ENCODE measurements at places on chromosomes 3 and 15.

DNA sequence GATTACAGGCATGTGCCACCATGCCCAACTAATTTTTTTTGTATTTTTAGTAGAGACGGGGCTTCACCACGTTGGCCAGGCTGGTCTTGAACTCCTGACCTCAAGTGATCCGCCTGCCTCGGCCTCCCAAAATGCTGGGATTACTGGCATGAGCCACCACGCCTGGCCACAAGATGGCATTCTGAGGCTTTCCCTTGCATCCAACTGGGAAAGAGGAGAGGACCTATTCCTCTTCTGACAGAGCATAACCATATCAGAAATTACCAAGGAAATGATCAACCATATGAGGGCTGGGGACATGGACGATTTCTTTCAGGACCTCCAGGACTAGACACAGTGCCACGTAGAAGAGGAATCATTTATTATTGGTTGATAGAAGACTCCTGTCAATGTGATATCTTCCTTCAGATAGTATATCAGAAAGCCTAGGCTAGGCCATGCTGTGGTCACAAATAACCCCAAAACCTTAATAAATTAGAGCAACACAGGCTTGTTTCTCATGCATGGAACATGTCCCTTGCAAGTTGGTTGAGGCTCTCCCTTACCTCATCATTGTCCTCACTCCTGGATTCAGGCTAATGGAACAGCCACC, 372.3 kb upstream of the IL12A start:
- no peaks in the 10 kb centered on the region for H3K36me3 ChIP-seq
- no peak for DNase-seq
- H3K27ac ChIP-seq, result no peak overlapping the region
- H3K27me3 ChIP-seq, result no peaks in the 10 kb centered on the region
- H3K4me3 ChIP-seq, result no peak overlapping the region

DNA sequence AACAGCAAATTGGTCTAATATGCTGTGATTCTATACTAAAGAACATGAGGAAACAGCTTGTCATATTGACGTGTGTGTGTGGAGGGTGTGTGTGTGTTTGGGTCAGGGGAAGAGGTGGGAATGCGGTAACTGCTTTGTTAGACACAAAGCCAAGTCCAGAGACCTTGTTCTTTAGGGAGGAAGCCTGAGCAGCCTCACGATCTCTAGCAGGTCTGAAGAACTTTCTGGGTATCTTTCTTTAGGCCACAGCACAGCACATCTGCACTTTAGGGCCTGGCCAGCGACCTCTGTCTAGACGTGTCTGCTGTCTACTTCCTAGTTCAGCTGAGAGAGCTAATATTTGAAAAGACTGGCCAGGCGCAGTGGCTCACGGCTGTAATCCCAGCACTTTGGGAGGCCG, 220.0 kb upstream of the TPRG1 start:
- H3K36me3 ChIP-seq, result no peaks in the 10 kb centered on the region
- H3K4me1 ChIP-seq, result no peaks in the 10 kb centered on the region
- H3K27me3 ChIP-seq, result no peaks in the 10 kb centered on the region
- no peak overlapping the region for H3K27ac ChIP-seq
- DNase-seq, result no peak

- H3K36me3 ChIP-seq, result no peaks in the 10 kb centered on the region
- H3K4me1 ChIP-seq, result no peaks in the 10 kb centered on the region
- H3K4me3 ChIP-seq, result no peak overlapping the region
- H3K27ac ChIP-seq, result no peak overlapping the region
- H3K27me3 ChIP-seq, result peaks cover 2% of the 10 kb centered on the region
These were observed 54.8 kb upstream of the P3H2 start for GRCh38 chr3:190175490-190175889.

DNA sequence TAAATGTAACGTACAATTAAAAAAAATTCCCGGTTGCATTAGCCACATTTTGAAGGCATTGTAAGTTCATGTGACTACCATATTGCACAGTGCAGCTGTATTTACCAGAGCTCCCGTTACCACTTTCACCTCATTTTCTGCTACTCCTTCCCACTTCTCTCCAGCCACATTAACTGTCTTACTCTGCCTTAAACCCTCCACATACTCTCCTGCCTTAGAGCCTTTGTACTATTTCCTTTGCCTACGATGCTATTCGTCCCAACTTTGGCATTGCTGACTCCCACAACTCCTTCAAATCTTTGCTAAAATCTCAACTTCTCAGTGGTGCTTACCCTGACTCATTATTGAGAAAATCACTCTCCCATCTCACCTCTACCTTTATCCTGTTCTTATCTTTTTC, 115.2 kb downstream of the CADM2 start:
- no peak overlapping the region for H3K4me3 ChIP-seq
- H3K27ac ChIP-seq, result no peak overlapping the region
- DNase-seq, result no peak
- H3K4me1 ChIP-seq, result no peaks in the 10 kb centered on the region
- H3K27me3 ChIP-seq, result no peaks in the 10 kb centered on the region
- H3K36me3 ChIP-seq, result no peaks in the 10 kb centered on the region

DNA sequence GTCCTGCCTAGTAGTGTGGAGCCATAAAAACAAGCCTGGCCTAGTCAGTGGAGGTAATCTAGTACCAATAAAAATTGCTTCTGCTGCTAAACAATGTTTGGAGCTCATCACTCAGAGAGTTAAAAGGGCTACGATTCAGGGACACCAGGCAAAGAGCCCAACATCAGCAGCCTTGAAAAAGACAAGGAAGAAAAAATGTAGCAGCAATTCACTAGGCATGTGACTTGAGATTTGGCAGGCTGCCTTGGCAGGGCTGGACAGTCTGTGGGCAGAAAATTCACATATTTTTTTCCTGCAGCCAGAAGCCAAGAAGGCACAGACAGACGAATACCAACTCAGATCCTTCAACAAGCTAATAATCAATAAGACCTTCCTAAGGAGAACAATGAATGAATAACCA, 47.2 kb downstream of the IGSF11 start:
- H3K27ac ChIP-seq, result no peak overlapping the region
- no peaks in the 10 kb centered on the region for H3K4me1 ChIP-seq
- no peaks in the 10 kb centered on the region for H3K36me3 ChIP-seq
- no peak for DNase-seq
- H3K27me3 ChIP-seq, result no peaks in the 10 kb centered on the region

DNA sequence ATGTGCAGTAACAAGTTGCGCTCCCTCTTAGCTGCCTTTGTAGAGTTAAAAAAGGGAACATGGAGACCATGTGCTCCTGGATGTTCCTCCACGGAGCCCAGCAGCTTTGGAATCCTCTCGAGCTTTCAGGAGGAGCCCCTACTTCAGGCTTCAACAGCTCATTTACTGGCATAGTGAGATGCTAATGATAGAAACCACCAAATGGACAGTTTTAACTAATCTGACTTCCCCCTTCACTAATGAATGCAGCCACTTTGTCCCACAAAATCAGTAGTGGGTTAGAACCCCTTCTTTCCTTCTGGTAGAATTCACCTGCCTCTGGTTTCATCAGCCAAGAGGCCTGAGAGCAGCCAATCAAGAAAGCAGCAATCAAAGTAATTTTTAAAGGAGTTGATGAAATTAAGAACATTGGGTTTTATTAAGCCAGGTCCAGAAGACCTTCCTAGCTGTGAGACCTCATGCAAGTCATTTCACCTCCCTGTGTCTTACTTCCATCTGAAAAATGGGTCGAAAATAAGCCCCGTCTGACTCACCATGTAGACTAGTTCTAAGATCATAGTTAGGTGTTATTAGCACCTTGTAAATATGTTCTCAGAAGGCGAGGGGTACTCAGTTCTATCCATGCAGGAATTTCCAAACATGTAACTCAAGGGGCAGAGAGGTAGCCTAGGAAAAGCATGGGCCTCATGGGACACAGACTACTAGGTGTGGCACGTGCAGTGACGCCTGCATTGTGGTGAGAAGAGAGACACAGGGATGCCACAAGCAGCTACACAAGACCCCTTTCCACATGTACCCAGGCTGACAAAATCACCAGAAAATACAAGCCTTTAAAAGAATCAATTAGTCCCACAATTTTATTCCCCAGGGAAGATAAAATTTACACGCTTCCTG, 179.7 kb upstream of the LPP start:
- H3K4me1 ChIP-seq, result peaks cover 51% of the 10 kb centered on the region
- no peaks in the 10 kb centered on the region for H3K36me3 ChIP-seq
- no peaks in the 10 kb centered on the region for H3K27me3 ChIP-seq

- H3K4me1 ChIP-seq, result no peaks in the 10 kb centered on the region
- no peaks in the 10 kb centered on the region for H3K36me3 ChIP-seq
- H3K4me3 ChIP-seq, result no peak overlapping the region
- DNase-seq, result no peak
These were observed 741.8 kb downstream of the IGSF11 start for GRCh38 chr3:118292841-118293240.

- H3K27ac ChIP-seq, result no peak overlapping the region
- H3K4me1 ChIP-seq, result no peaks in the 10 kb centered on the region
- peak; percentile 10 for DNase-seq
- no peaks in the 10 kb centered on the region for H3K36me3 ChIP-seq
- peaks cover 9% of the 10 kb centered on the region for H3K27me3 ChIP-seq
These were observed 87.3 kb upstream of the ROPN1 start for GRCh38 chr3:124078953-124079911.

DNA sequence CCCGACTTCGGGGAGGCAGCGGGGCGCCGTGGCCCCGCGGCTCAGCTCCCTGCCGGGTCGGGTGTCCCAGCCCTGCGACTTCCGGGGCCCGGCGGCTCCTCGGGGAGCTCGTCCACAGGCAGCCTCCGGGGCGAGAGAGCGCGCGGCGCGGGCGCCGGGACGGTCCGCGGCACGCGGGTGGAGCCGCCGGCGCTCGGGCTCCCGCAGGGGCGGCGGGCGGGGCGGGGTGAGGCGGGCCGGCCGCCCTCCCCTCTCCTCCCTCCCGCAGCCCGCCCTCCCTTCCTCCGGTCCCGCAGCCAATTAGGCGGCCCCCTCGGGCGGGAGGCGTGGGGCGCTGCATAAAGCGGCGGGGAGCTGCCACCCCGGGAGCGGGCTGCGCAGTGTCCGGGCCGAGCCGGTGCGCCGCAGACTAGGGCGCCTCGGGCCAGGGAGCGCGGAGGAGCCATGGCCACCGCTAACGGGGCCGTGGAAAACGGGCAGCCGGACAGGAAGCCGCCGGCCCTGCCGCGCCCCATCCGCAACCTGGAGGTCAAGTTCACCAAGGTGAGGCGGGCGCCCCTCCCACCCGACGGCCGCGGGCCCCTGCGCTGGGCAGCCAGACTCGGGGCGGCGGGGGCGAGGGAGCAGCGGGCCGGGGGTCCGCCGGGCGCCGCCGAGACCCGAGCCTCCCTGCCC, at the start of gene ALDH1A3:
Gene ALDH1A3, plus strand, starts transcription at position 368 of the 675 bp plus-strand sequence. Its CDS starts 77 bp downstream, at position 445.
- no peaks in the 10 kb centered on the region for H3K4me1 ChIP-seq
- H3K4me3 ChIP-seq, result no peak within 1 kb of the TSS
- no peaks in the 10 kb centered on the region for H3K36me3 ChIP-seq
- no peak for DNase-seq
- H3K27me3 ChIP-seq, result no peaks in the 10 kb centered on the region
- no peak within 1 kb of the TSS for H3K27ac ChIP-seq

GRCh38 chr3:65974509-65974908, 64.2 kb downstream of the MAGI1 start:
- H3K27ac ChIP-seq, result no peak overlapping the region
- DNase-seq, result no peak
- no peaks in the 10 kb centered on the region for H3K4me1 ChIP-seq
- no peak overlapping the region for H3K4me3 ChIP-seq
- no peaks in the 10 kb centered on the region for H3K36me3 ChIP-seq

DNA sequence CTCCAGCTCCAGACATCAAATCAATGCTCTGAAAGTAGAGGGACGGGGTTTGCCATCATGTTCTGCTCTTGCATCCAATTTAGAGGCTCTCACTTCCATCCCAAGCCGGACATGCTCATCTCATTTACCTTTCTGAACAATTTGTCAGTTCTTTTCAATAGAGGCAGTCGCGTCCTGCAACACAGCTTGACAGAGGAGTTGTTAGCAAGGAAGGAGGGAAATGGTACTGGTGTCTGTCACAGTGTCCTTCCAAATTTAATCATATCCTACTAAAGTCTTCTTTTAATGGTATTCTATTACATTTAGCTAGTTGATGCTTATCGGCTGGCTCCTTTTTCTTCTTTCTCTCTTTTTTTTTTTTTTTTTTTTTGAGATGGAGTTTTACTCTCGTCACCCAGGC, 45.6 kb downstream of the HHLA2 start:
- DNase-seq, result no peak
- H3K4me1 ChIP-seq, result no peaks in the 10 kb centered on the region
- H3K4me3 ChIP-seq, result no peak overlapping the region
- no peaks in the 10 kb centered on the region for H3K27me3 ChIP-seq
- no peak overlapping the region for H3K27ac ChIP-seq

- peak; percentile 16 for DNase-seq
- H3K27me3 ChIP-seq, result no peaks in the 10 kb centered on the region
- H3K36me3 ChIP-seq, result peaks cover 4% of the 10 kb centered on the region
- H3K4me3 ChIP-seq, result no peak overlapping the region
- H3K27ac ChIP-seq, result no peak overlapping the region
These were observed 2.6 kb downstream of the ARID3B start for GRCh38 chr15:74543583-74543982.

DNA sequence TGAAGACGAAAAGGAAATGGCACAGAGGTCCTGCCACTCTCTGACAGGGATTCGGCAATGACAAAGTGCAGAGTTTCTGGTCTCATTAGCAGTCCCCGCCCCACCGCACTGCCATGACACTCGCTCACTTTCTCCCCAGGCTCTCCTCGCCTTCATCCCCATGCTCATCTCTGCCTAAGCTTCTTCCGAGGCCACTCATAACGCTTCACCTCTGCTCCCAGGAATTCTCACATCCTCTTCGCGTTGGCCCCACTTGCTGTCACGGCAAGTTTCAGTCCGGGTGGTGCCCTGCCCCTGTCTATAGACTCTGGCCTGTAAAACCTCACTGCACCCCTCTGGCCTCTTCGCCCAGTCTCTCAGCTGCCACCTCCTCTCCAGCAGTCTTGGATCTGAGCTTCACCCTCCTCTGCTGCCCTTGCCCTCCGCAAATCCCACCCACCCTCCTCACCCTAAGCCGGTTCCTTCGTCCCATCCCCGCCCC, 654 bp downstream of the RUBCN start:
- no peaks in the 10 kb centered on the region for H3K27me3 ChIP-seq
- H3K4me1 ChIP-seq, result peaks cover 28% of the 10 kb centered on the region
- peak; percentile 46 for DNase-seq
- peak overlapping the region; percentile 90 for H3K4me3 ChIP-seq
- H3K27ac ChIP-seq, result peak overlapping the region; percentile 74

DNA sequence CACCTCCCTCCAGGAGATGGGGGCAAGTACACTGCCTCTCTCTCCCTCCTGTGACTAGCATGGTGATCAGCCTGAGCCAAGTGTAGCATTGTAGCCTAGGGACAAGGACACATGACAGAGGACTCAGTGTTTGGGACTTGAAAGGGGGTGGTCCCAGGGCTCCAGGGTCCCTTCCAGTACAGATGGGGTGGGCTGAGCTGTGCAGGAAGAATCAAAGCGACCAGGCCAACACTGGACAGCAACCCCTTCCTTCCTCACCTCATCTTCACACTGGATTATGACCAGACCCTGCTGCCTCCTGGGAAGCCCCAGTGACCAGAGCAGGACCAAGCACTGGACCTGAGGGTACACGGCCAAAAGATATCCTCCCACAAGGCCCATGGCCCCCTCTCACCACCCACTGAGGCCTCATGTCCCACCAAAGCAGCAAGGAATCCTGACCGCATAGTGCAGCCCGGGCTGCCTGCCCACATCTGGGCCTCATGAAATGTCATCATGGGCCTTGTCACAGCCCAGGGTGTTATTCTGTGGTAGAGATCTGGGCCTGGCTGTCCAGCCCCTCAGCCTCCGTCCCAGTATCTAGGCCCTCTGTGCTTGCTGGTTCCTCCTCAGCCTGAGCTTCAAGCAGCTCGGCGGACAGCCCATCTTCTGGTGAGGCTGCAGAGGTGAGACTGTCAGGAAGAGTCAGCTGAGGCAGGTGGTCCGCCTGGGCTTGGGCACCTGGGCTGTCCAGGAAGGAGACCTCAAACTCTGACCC, 9.5 kb downstream of the GORASP1 start:
- no peak overlapping the region for H3K27ac ChIP-seq
- no peak for DNase-seq
- no peaks in the 10 kb centered on the region for H3K27me3 ChIP-seq
- peaks cover 75% of the 10 kb centered on the region for H3K36me3 ChIP-seq
- no peaks in the 10 kb centered on the region for H3K4me1 ChIP-seq
